Brain (organoid and tissue), 16 donors: ENCODE measurements at places on chromosomes 2 and 18. TPM values are rescaled to one million over a fixed set of nuclear protein-coding genes. Genes with fewer than 3 reads are reported as not detected.

The PPP1CB gene
- 38.3 TPM for polyA plus RNA-seq

The PSMD1 gene
- 71.2 TPM for polyA plus RNA-seq

The LOXL3 gene
- polyA plus RNA-seq = 4.9 TPM

The SLC23A3 gene
- polyA plus RNA-seq = not detected

The SH3RF3 gene
- 2.3 TPM for polyA plus RNA-seq

The KANSL3 gene
- polyA plus RNA-seq = 35.2 TPM

The ERBB4 gene
- 0.81 TPM for polyA plus RNA-seq

The NEB gene
- polyA plus RNA-seq = 8.4 TPM

The LRP1B gene
- 0.98 TPM for polyA plus RNA-seq

The SPHKAP gene
- 9.9 TPM for polyA plus RNA-seq

The HES6 gene
- polyA plus RNA-seq = 572 TPM

The IL37 gene
- not detected for polyA plus RNA-seq

The MROH2A gene
- polyA plus RNA-seq = not detected

The CYP20A1 gene
- polyA plus RNA-seq = 5.6 TPM

The FAM117B gene
- 6.8 TPM for polyA plus RNA-seq

The THOC1 gene
- polyA plus RNA-seq = 7.1 TPM

The KIF5C gene
- polyA plus RNA-seq = 93.6 TPM

The SCN1A gene
- polyA plus RNA-seq = 1.0 TPM

The HRH4 gene
- polyA plus RNA-seq = not detected

The LONRF2 gene
- 5.4 TPM for polyA plus RNA-seq

The MAB21L4 gene
- polyA plus RNA-seq = 0.22 TPM

The BOK gene
- 76.1 TPM for polyA plus RNA-seq

The CFAP210 gene
- polyA plus RNA-seq = 0.24 TPM

The ANKRD30B gene
- polyA plus RNA-seq = not detected

The KLF7 gene
- 11.2 TPM for polyA plus RNA-seq

The DNAJC10 gene
- polyA plus RNA-seq = 19.9 TPM

The PAIP2B gene
- polyA plus RNA-seq = 19.4 TPM

The CEBPZ gene
- 7.1 TPM for polyA plus RNA-seq

The CYB5A gene
- polyA plus RNA-seq = 243 TPM

The TGFA gene
- polyA plus RNA-seq = 5.3 TPM

The ASXL3 gene
- polyA plus RNA-seq = 5.2 TPM

The C2orf69 gene
- 4.0 TPM for polyA plus RNA-seq

The CHRNG gene
- polyA plus RNA-seq = not detected
